ENCODE measurements at places on chromosomes 11 and 22.

GRCh38 chr22:41099036-41099435, 6.6 kb downstream of the EP300 start:
- no peak for DNase-seq

GRCh38 chr22:30453731-30454510, 17.9 kb downstream of the SEC14L3 start:
- peak; percentile 62 for DNase-seq

- peak; percentile 39 for DNase-seq
Observed at GRCh38 chr11:11230802-11231562, 122.1 kb downstream of the CSNK2A3 start.

GRCh38 chr11:78315724-78316123, 101.9 kb downstream of the GAB2 start:
- DNase-seq: no peak

- peak; percentile 86 for DNase-seq
Observed at GRCh38 chr11:797296-798092, 587 bp downstream of the SLC25A22 start.

DNA sequence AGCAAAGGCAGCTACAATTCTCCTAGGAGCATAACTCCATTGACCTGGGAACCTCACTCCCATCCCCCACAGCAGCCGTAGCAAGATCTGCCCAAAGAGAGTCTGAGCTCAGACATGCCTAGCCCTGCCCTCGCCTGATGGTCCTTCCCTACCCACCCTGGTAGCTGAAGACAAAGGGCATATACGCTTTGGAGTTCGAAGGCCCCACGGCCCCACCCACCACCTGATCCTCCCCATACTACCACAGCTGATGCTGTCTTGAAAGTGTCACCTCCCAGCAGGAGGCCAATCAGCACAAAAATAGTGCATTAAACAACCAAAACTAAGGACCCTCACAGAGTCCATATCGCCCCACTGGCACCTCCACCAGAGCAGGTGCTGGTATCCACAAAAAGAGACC, 22.6 kb upstream of the GNAZ start:
- no peak for DNase-seq

DNA sequence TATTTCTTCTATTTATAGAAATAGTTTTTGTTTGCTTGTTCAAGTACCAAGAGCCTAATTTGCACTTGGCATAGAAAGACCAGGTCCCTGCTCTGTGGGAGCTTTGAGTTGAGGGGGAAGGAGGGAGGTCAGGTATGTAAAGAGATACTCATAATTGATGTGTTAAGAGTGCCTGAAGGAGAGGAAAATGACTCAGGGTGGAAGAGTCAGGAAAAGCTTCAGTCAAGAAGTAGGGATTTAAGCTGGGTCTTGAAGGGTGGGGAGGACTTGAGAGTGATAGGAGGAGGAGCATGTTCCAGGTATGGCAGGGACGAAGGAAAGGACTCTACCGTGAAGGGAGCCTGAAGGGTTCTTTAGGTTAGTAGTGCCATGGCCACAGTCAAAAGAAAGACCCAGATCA, 9.0 kb downstream of the RBX1 start:
- DNase-seq: no peak

- peak; percentile 45 for DNase-seq
Observed at GRCh38 chr11:8913961-8914660, 3.1 kb downstream of the AKIP1 start.

DNA sequence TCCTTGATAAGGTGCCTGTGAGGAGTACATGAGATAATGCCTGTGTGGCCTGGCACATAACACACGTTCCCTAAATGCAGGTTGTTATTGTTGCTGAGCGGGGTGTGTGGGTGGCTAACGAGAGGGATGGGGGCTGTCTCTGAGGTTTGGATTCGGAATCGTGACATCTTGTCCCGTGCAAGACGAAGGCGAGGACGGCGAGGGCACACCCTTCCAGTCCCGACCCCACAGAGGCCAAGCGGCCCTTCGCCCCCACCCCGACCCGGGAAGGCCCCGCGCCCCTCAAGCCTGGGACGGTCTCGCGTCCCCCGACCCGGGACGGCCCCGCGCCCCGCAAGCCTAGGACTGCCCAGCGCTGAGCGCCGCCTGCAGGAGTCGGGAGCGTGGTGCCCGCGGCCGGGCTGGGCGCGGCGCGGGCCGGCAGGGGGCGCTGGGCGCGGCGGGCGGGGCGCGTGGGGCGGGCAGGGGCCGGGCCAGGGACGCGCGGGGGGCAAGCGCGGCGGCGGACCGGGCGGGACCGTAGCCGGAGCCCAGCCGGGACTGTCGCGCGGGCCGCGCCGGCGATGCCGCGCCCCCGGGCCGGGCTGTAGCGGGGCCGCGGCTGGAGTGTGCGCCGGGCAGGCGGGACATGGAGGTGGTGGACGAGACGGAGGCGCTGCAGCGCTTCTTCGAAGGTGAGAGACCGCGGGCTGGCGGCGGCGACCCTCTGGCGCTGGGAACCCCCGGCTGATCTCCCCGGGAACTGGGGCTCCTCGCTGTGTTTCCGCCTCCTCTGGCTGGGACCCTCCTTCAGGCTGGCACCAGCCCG, at the start of gene MYRF:
Gene MYRF (plus strand): TSS at position 520 of the 808 bp plus-strand sequence. CDS start 109 bp downstream, at position 629.
- DNase-seq: peak; percentile 67

GRCh38 chr22:49883294-49883640, 29.6 kb downstream of the ZBED4 start:
- no peak for DNase-seq

- DNase-seq: no peak
Observed at GRCh38 chr22:45754822-45755221, 83.2 kb downstream of the ATXN10 start.

DNA sequence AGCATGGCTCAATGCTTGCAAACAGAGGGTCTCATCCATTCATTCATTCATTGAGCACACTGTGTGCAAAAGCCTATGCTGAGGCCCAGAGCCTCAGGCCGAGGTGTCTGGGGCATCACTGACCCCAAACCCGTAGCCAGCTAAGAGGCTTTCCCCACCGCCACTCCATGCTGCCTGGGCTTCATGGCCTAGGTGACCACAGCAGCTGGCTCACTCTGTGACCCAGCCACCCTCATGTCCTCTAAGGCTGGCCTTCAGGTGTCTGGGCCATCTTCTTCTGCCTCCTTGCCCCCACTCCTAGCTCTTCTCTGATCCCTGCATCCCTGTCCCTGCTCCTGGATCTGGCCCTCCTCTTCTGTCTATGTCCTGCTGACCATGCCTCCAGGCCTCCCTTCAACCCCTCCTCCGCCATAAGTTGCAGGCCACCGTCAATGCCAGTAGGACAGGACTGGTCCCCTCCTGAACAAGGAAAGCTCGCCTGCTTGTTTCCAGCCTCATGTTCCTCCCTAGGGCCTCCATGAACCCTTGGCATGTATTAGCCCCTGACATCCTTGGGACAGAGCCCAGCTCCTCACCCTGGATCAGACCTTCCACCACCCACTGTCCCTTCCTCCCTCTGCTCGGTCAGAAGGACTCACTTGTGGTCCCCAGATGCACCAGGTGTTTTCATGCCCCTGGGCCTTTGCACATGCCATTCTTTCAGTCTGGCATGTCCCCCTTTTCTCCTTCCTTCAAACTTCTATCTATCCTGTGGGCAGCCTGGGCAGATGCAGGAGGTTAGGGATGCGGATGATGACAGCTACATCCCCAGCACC, 92.8 kb downstream of the MYEOV start:
- no peak for DNase-seq

GRCh38 chr22:49053578-49053977, 774.1 kb downstream of the BRD1 start:
- DNase-seq: no peak

GRCh38 chr11:113681711-113682413, 24.2 kb downstream of the TMPRSS5 start:
- no peak for DNase-seq

DNA sequence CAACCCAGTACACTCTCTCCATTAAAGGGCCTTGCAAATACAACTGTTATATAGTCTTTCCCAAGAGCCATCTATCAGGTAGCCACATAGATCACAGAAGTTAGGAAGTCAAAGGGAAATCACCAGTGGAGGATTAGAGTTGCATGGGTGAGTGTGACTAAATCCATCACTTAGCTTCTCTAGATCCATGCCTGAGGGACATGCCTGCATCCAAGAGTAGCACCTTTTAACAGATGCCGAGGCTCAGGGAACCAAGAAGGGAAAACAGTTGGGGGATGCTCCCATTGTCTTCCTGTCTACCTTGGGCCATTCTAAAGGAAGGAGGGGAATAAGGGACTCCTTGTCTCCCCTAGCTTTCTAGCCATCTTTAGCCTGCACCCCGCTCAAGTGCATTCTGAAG, 77.9 kb downstream of the XRRA1 start:
- DNase-seq: no peak

GRCh38 chr11:31019786-31020185, 349.8 kb downstream of the DCDC1 start:
- no peak for DNase-seq

DNA sequence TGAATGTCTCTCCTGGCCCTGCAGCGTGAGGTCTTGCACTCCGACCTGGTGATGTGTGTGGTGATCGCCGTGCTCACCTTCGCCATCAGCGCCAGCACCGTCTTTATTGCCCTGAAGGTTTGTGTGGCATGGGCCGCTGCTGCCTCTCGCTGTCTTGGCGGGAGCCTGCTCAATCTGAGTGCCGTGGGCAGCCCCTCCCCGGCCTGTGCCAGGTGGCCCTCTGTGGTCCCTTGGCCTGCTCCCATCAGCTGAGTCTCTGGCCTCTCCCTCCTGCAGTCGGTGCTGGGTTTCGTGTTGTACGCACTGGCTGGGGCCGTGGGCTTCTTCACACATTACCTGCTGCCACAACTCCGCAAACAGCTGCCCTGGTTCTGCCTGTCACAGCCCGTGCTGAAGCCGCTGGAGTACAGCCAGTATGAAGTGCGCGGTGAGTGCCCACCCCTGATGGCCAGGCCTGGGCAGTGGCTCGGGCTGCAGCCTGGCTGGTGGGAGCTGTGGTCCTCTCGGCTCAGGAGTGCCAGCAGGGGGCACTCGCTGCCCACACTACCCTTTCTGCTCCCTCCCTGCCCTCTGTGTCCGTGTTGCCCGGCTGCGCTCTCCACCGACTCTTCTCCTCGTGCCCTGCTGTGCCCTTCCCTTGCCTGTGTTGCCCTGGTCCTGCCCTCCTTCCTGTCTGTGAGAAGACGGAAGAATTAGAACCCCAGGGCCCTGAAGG, 10.2 kb downstream of the PCNX3 start:
- DNase-seq: peak; percentile 51

DNA sequence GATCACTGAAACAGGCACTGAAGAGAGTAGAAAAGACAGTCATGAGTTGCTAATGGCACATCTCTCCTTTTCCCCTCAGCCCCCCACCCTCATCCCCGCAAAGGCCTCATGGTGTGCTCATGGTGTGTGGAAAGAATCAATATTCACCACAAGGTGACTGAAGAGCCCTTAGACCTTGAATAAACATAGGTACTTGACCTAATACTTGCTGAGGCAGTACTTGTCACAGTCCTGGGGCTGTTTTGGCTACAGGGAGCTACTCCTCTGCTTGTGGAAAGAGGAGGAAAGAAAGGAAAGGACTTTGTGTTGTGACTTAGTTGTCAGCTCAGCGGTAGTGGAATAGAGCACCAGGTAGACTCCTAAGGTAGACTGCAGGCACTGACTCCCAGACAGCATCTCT, 537.8 kb upstream of the CCDC179 start:
- no peak for DNase-seq

DNA sequence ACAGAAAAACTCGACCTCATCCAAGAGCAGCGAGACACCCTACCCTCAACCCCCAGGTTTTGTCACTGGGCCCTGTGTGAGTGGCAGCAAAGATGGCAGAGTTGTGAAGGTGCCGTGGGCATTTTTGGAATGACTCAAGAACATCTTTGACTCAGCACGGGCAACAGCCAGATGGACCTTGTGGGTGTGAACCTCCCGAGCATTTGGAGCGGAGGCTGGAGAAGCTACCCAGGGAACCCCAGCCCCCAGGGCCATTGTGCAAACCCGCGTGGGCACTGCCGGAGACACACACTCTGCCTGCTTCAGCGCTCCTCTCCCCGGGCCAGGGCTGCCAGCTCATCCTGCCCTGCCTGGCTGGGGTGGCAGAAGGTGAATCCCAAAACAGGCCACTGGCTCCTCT, 66.1 kb downstream of the PANX1 start:
- no peak for DNase-seq

GRCh38 chr11:777288-778255, at the start of gene GATD1:
Gene GATD1, minus strand, starts transcription at chr11:777487. Its CDS starts 25 bp downstream, at chr11:777462.
- DNase-seq: peak; percentile 97

DNA sequence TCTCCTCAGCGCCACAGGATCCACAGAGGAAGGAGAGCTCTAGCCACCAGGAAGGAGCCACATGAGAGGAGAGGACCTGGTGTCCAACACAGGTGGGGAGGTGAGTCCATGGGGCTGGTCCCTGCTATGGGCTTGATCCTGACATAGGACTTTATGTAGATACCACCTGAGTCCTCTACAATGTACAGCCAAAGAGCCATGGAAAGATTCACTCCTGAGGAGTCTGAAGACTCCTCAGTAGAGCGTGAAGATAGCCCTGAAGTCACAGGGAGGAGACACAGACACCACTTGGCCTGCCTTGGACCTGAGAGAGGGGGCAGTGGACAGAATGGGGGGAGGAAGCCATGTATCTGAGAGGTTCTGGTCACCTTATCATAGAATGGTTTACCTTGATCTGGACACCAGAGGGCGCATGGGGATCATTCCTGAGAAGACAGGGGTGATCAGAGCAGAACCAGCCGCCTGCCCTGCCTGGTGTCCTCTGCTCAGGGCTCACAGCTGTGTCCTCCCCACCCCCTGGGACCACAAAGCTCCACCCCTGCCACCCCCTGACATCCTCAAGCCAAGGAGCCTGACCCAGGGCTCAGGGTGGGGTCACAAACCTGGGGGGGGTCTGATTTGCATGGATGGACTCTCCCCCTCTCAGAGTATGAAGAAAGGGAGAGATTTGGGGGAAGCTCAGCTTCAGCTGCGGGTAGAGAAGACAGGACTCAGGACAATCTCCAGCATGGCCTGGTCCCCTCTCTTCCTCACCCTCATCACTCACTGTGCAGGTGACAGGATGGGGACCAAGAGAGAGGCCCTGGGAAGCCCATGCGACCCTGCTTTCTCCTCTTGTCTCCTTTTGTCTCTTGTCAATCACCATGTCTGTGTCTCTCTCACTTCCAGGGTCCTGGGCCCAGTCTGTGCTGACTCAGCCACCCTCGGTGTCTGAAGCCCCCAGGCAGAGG, 77.0 kb downstream of the ZNF280B start:
- DNase-seq: peak; percentile 78

DNA sequence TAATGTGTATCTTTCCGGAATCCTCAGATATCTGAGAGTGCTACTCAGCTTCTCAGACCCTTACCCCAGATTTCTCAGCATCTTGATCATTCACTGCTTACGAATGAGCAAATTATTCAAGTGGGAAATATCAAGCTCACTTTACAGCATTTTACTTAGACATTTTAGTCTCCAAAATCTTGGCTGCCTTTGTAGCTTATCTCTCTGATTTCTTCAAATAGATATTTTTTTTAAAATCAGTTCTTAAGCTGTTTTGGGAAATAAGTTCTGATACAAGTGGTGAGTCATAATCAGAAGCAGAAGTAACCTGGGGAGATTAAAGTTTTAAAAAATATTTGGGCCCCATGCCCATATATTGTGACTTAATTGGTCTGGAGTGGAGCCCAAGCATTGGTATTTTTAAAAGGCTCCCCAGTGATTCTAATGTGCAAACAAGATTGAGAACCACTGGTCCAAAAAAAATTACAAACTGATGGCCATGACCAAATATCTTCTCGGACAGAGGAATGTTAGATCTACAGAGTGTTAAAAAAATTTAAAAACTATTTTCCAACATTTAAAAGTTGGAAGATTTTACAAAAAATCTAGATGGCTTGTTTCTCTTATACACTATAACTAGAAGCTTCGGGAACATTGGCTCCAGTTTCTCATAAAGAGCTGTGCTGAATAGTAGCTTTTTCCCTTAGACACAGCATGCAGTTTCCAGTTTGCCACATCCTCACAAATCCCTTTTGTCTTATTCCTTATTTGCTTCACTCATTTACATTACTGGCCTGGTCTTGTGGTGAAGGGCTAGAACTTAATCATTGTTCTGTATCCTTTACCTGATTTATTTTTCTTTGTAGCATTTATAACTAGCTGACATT, 87.8 kb upstream of the BMAL1 start:
- no peak for DNase-seq

Measured in stimulated activated CD4-positive, alpha-beta T cell treated with anti-CD3 and anti-CD28 coated beads, Interleukin-15, amount 100 ng/mL, for 24 hours (primary cell).